T-helper 17 cell (primary cell): ENCODE measurements at places on chromosomes 3 and 15. TPM values are rescaled to one million over a fixed set of nuclear protein-coding genes. Genes with fewer than 3 reads are reported as not detected.

DNA sequence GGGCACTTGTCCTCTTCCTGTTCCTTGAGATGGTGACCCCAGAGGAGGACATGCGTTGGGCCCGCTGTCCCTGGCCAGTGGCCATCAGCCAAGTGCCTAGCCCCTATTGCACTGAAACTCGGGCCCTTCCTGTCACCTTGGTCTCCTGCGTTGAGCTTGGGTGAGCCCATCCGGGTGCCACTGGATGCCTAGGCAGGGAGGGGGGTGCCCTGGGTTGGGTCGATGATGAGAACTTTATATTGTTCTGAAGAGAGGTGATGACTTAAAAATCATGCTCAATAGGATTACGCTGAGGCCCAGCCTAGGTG lies 221.8 kb downstream of the SNRPN start:
- DNase-seq, result peak; percentile 4

DNA sequence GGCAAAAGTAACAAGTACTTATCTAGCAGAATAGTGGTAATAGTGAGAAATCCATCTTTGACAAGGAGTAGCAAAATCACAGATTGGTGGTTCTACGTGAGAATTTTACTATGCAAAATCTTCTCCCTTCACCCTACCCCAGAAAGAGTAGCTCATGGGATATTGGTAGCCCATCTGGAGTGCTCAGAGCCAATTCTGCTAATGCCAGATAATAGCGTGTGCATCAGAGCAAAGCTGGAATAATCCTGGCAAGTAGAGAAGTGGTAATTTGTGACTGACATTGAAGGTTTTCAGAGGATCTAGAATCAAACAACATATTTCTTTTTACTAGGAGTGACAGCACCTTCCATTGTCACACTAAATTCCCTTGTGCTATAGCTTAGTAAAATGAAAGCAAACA lies 192.9 kb downstream of the ZBBX start:
- no peak for DNase-seq

DNA sequence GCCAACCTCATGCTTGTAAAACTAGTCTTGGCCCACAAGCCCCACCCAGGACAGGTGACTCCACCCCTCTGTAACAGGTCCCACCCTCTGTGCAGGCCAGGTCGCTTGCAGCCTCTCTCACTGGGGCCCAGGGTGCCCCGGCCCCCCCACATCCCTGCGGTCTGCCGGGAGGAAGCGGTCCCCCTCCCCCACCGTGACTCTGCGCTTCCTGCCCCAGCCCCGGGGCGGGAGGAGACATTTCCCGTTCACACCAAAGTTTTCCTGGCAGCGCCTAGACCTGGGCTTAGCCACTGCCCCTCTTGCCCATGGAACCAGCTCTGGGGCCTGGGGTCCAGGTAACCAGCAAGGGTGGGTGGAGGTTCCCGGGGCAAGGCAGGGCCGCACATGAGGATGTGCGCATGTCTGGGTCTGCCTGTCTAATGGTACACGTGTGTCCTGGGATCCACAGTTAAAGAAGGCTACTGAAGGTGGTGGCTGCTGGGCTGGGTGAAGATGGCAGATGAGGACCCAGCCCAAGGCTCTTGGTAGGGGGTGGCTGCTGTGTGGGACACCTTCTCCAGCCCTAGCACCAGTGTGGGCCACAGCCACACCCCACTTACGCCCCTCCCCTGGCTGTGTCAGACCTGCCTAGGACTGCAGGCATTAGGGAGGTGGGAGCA lies 8.4 kb downstream of the NBEAL2 start:
- DNase-seq, result peak; percentile 90

DNA sequence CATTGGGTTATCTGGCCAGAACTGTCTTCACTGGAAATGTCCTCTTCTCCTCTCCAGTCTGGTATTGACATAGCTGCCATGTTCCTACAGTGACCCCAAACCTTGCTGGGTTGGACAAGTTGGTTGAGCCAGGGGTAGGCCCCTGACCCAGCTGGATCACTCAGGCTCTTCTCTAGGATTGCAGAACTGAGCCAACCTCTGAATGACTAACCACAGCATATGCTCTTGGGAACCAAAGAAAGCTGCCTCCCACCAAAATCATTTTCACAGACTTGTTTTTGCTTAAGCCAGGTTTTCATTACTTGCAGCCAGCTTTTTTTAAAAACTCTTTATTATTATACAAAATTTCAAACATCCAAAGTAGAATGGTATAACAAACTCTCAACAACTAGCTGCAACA lies 41.4 kb downstream of the FSIP1 start:
- no peak for DNase-seq

DNA sequence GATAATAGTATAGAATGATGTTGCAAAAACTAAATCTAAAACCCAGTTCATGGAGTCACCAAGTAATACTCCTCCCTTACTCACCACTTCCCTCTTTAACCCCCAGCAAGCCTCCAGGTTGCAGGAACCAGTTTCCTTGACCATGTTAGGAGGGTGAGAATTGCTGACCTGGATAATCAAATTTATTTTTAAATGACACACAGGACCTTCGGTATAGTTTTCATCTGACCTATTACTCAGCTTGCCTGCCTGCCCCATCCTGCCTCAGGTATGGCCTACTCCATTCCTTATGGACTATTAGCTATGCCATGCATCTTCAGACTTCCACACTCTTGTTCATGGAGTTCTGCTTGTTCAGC lies 883 bp downstream of the RTP4 start:
- DNase-seq, result no peak

DNA sequence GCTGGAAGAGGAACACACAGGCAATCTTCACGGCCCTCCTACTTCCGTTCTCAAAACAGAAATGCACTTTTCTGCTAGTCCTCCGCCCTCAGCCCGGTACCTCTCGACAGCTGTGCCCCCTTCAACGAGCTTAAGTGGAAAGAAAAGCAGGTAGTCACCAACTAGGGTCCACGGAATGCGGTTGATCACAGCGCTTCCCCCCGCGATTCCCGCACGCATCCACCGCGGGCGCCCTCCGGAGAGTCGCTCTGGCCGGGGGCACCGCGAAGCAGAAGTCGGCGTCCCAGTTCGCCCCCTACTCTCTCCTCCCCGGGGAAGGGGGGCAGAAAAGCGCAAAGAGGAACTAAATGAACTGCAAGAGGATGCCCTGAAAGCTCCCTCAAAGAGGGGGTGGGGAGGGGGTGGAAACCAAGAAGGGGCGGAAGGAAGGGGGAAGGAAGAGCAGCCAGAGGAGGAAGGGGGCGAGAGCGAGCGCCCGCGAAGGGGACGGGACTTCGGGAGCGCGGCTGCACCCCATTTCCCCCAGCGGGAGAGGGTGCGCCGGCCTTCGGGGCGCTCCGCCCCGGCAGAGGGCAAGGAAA lies 738 bp downstream of the ACAP2 start:
- peak; percentile 24 for DNase-seq

- DNase-seq, result no peak
These were observed 77.0 kb upstream of the PRR23C start for GRCh38 chr3:139121513-139122220.

CP gene
- total RNA-seq, result not detected

FILIP1L gene
- total RNA-seq, result 0.82 TPM
